K562 (cell line): ENCODE measurements at places on chromosomes 1 and 21.
A peak's percentile ranks its signal among the peaks of the same experiment; 100 is the strongest.

DNA sequence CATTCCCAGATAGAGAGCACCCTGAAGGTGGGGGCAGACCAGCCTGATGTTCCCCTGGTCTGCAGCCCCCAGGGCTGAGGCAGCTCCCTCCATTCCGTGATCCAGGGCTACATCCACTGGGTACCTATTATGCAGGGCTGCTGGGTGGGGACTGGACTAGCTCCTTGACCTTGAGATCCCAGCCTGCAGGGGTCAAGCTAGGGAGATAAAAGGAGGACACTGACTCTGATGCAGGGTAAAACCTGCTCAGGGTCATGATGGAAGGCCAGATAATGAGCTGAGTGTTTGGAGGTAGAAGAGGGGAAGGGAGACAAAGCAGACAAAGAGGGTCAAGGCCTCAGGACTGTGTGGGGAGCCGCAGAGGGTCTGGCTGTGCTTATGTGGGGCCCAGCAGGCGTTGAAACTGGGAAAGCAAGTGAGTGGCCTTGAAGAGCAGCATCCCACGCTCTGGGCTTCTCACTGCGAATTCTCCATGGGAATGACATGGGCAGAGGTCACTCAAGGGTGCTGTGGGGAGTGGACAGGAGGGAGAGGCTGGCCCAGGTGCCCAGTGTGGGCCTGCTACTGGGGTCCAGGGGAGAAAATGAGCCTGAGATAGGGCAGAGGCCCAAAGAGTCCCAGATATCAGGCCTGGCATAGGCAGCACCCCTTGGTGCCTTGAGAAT, 9.7 kb downstream of the FOXO6 start:
- no peak for DNase-seq

DNA sequence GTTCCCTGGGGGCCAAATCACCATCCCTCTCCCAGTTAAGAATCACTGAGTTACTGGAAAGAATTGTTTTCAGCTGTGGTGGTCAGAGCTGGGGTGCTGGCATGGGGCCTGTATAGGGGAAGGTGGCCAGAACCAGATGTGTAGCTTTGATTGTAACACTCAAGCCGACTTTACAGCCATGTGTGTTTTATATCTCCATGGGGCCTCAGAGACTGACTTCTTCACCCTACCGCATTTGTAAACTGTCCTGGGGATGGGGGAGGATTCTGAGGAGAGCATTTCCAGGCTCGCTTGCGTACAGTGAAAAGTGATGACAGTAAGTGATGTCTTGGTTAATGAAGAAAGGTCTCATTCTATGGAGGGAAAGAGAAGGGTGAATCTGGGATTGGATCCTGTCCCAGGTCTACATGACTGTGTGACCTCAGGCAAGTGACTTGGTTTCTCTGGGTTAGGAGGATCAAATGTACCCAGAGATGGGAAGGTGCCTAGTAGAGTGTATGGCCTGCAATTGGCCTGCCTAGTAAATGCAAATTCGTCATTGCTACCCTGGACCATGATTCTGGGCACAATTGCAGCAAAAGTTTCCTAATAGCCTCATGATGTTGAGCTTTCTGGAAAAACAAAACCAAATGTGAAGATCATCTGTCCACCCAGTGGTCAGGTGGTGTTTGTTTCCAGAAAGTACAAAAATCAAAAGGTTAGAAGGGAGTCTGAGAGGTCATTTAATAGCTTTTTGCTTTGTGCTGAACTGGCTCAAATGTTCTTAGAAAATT, 49.7 kb upstream of the RCC2 start:
- DNase-seq = peak; percentile 59

DNA sequence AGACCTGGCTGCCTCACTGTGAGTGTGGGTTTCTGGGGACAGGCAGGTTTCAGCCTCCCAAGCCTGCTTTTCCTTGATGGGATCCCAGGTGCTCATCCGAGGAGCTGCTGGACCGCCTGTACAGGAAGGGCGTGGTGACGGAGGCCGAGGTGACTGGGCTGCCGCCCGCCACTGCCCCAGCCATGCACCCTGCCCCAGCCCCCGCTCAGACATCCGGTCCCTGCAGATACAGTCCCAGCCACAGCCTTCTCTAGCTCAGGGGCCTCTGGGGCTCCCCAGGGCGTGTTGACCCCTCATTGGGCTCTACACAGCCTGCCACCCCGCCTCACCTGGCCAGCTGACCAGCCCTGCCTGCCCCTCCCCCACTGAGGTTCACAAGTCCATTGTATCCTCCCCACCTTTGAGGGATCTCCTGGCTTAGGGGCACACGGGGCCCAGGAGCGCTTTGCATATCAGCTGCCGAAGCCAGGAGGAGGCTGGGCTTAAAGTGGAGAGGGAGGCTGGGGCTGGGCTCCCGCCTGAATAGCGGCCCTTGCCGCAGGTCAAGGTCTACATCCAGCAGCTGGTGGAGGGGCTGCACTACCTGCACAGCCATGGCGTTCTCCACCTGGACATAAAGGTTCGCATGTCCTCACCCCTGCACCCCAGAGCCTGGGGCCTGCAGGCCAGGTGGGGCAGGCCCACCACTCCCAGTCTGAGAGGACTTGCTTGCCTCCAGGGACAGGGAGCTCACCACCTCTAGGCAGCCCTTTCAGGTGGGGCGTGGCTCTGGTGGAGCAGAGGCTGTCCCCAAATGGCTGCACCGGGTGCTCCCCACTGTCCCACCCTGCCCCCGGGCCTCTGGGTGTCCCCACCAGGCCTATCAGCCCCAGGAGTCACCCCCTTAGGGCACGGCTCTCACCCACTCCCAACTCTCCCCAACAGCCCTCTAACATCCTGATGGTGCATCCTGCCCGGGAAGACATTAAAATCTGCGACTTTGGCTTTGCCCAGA, 38.5 kb downstream of the TRIM11 start:
- DNase-seq = peak; percentile 96

GRCh38 chr21:32682696-32683474, 44.9 kb downstream of the SYNJ1 start:
- no peak for DNase-seq

- DNase-seq = no peak
Measured at GRCh38 chr21:23951251-23951650, 1656.0 kb downstream of the MRPL39 start.

- DNase-seq = no peak
Measured at GRCh38 chr1:41501581-41501980, 17.1 kb upstream of the EDN2 start.
